ENCODE measurements at places on chromosomes 2 and 18.

GRCh38 chr2:23042216-23042906 lies 342.6 kb upstream of the KLHL29 start:
- DNase-seq, result no peak

DNA sequence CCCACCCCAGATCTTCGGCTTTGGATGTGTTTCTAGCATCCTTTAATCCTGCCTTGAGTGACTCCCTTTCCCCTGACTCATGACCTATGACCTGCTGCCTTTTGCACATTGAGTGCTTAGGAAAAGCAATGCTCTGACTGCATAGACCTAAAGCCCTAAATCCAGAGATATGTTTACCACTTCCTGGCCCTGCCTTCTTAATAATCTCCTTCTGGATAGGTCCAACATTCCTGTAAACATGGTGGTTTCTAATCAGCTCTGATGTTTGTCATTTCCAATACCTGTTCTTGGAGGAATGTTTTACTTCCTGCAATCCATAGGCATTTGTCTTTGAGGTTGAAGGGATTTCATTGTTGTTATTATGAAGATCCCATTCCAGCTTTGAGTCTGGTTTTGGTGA lies 2.3 kb downstream of the SLC3A1 start:
- DNase-seq, result no peak

GRCh38 chr2:158755310-158756087 lies 39.6 kb upstream of the DAPL1 start:
- DNase-seq, result no peak

DNA sequence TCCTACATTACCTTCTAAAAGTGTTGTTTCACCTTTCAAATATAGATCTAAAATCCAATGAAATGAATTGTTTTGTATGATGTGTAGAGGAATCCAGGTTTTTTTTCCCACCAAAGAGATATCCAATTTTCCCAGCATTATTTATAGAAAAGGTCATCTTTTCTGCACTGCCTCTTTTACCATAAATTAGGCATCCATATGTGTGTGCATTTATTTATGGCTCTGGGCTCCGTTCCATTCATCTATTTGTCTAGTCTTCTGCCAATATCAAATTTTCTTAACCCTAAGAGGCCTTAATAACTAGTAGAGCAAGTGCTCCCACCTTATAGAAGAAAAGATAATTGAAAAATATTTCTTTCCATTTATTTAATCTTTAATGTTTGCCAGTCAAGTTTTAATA lies 88.3 kb downstream of the ATAD2B start:
- DNase-seq, result no peak
